ENCODE measurements at places on chromosomes 1 and 21.

DNA sequence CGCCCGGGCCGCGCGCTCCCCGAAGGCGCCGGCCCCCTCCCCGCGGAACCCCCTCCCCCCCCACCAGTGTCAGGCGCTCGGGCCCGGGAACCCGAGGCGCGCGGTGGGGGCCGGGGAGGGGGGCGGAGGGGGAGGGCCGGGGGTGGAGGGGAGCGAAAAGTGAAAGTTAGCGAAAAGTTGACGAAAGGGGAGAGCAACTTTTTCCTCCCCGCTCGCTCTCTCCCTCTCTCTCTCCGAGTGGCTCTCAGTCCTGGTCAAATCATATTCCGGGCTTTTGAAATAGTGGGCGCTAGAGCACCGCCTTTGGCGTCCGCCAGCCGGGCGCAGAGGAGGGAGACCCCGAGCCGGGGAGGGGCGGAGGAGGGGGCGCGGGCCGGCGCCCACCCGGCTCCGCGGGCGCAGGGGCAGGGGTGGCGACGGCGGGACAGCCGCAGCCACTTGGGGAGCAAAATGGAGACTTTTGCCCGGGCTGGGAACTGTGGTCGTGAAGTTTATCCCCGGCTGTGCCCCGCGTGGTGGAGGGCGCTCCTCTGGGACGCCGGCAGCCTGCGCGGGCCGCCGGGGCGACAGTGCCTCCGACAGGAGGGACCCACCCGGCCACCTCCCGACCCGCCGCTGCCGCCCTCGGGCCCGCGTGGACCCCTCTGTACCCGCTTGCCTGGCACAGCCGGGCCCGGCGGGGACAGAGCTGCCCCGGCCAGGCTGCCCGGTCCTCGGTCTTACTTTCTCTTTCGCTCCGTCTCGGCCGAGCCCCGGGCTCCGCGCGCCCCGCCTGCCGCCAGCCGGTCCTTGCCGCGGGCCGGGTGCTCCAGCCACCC is 697 bp downstream of the PRDM16 start:
- DNase-seq: peak; percentile 10

GRCh38 chr1:243849421-243850201 is 432 bp downstream of the AKT3 start:
- peak; percentile 33 for DNase-seq

GRCh38 chr1:186295980-186296379 is 79.1 kb downstream of the TPR start:
- no peak for DNase-seq

- DNase-seq: no peak
Observed at GRCh38 chr1:242425232-242425631, 99.3 kb downstream of the PLD5 start.

GRCh38 chr1:90725657-90726424 is 8.7 kb upstream of the BARHL2 start:
- peak; percentile 20 for DNase-seq

DNA sequence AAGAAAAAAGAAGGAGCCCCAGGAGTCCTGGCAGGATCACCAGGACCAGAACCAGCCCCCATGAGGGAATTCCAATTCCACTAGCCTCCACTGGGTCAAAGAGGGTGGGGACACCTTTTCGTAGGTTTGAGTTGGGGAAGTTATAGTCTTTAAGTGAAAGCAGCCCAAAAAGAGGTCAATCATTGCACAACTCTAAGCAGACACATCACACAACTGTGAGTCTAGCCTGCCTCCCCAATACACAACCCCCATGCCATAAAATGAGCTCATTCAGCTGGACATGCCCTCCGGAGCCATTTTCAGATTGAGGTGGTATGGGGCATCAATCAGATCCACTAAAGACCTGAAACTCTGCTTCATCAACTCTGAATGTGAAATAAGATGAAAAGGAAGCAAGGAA is 179.9 kb downstream of the NPHP4 start:
- no peak for DNase-seq

- peak; percentile 91 for DNase-seq
Observed at GRCh38 chr1:182601416-182601786, 2.8 kb downstream of the RGS16 start.

DNA sequence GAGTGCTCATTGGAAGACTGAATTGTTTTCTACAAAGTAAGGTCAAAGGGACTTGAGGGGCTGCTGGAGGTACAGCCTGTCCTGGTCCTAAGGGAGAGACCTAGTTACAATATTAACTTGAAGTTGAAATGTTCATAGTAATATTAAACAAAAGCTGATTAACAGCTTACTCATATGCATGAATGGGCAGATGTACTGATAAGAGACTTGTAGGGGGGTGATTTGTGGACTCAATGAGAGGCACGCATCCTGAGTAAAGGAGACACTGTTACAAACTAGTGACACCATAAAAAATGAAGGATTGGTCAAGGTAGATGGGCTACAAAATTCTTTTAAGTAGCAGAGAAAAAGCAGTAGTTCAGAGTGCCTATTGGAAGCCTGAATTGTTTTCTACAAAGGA is 2.7 kb downstream of the HSD11B1 start:
- DNase-seq: no peak

GRCh38 chr1:156229809-156230472 is 12.0 kb upstream of the BGLAP start:
- peak; percentile 63 for DNase-seq

DNA sequence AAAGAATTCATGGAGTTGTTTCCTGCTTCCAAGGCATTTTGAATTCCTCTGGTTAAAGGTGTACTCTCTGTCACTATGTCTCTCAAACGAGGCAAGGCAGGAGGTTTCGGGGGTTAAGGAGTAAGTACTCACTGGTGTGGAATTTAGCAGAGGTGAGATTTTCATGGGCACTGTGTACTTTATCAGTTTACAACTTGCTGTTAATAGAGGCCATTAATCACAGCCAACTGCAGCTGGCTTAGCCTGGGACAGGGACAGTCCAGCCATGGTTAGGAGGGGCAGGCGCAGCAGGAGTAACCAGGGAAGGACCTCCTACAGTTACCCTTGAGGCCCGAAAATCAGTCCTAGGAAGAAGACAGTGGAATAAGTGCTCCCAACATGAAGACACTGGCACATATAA is 18.1 kb upstream of the TMEM9 start:
- no peak for DNase-seq

DNA sequence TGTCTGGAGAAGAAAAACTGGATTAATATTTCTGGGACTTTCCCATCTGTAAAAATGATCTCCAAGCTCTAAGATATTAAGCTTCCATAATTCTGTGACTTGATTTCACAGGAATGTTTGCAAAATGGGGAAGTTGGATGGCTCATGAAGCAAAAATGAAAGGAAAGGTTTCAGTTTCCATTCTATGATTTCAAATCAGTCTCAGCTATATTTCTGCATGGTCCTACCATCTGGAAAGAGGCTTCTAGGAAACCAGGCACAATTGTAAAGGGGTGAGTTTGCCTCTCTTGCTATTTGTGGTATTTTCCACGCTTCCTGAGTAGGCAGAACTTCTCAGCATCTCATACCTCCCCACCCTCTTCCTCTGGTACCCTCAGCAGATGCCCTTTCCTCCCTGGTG is 22.4 kb upstream of the ACTN2 start:
- no peak for DNase-seq

GRCh38 chr1:152582647-152583046 is 2.3 kb upstream of the LCE3D start:
- no peak for DNase-seq

DNA sequence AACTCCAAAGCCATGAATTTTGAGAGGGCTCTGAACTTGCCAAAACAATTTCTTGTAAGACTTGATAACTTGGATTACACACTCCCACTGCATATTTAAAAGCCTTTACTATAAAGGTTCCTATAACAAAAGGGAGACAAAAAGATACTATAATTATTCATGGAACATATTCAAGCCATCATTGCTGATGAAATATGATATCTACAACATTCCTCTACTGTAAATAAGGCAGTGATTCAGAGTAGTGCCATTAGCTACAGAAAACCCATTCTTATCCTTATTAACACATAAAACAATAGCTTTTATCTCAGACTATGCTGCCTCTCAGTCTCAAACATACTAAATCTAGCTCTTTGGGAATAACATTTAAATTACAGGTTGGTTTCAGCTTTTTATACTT is 675.5 kb upstream of the CXADR start:
- no peak for DNase-seq

DNA sequence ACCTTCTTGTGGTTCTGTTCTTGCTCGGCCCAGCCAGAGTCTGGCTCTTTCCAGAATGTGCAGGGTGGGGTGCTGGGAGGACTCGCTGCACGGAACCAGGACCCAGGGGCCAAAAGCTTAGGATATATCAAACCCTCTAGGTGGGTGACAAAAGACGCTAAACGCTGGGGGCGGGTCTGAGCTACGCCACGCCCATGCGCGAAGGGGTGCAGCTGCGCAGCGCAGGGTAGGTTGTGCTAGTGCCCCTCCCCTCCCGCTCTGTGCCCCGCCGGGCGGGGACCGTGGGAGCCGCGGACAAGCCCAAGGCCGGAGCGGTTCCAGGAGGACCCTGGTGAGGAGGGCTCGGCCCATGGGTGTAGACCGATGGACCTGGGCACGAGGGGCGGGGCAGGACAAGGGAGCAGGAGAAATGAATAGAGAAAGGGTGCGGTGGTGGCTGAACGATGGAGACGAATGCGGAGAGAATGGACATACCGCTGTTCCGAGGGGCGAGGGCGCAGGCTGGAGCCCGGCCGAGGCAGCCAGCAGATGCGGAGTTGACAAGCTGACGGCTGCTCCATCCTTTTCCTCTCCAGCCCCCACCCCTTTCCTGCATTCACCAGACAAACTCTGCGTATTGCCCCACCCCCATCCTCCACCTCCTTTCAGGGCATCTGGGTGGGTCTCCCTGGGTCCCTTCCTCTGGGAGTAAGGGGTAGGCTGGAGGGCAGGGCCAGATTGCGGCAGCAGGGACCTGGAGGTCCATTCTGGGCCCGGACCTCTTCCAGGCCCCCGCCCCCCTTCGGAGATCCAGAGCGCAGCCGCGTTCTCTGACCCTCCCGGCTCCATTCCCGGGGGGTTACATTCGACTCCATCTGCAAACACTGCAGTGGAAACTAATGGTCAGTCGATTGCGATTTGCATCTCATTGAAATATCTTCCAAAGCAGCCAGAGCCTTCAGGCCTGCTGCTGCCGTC is at the start of gene RUSC1:
RUSC1 (plus strand) TSS at position 234 of the 957 bp plus-strand sequence. CDS start 880 bp downstream, outside the sequence.
- DNase-seq: peak; percentile 77
